HFFc6 (cell line): ENCODE measurements at places on chromosomes 7 and 10. TPM values are rescaled to one million over a fixed set of nuclear protein-coding genes. Genes with fewer than 3 reads are reported as not detected.

GRCh38 chr10:113711142-113711541 is 31.4 kb downstream of the CASP7 start:
- DNase-seq = no peak

DNA sequence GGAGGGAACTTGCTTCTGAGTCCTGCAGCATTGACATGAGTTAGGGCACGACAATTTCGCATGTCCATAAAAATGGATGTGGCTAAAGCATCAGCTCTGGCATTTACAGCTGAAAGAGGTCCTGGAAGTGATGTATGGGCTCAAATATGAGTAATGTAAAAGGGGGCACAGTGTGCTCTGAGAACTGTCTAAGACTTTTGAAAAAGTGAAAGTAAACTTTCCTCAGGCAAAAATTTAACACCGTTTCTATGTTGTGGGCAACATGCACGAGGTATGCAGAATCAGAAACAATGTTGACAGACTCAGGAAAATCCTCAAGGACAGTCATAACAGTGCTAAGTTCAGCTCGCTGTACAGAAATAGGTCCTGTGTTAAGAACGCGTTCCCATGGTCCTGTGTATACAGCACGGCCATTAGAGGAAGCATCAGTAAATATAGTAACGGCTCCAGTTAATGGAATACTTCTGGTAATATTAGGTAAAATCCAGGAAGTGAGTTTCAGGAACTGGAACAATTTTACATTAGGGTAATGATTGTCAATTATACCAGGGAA is 37.9 kb upstream of the AKR1C2 start:
- DNase-seq = no peak

- no peak for DNase-seq
These were observed 3.2 kb upstream of the ASB13 start for GRCh38 chr10:5669604-5670003.

GRCh38 chr10:102233997-102234396 is 7.3 kb downstream of the PITX3 start:
- no peak for DNase-seq

- DNase-seq = no peak
These were observed 336.8 kb downstream of the AUTS2 start for GRCh38 chr7:69935107-69935506.

DNA sequence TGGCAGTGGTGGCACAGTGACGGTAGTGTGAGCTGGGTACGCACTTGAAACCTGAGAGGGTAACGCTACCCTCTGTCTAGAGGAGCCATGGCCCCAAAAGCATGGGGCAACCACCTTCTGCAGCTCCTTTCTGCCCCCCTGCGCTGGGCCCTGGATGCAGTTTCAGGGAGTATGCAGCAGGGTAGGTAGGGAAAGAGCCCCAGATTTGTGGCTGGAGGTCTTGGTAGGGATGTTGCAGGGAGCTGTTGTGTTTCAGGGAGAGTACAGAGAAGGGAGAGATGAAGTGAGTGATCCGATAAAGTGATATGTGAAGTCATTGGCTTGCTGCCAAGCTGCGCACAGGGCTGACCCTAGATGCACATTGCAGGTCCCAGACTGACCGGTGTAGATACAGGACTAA is 2.7 kb upstream of the PGAM2 start:
- DNase-seq = no peak

- no peak for DNase-seq
These were observed 42.8 kb downstream of the WNT2 start for GRCh38 chr7:117279931-117280557.

GRCh38 chr7:28408105-28408959 is 4.0 kb upstream of the CREB5 start:
- no peak for DNase-seq

- DNase-seq = no peak
These were observed 2.7 kb upstream of the AOAH start for GRCh38 chr7:36726806-36727503.

- DNase-seq = no peak
These were observed 101.9 kb upstream of the HGF start for GRCh38 chr7:81871606-81872265.

GRCh38 chr7:154929006-154929726 is 73.8 kb downstream of the PAXIP1 start:
- DNase-seq = no peak

The TBX20 gene
- total RNA-seq = not detected in 3 replicates

The PPP1R9A gene
- total RNA-seq = not detected in 3 replicates
